Activated CD4-positive, alpha-beta T cell treated with anti-CD3 and anti-CD28 coated beads, Interleukin-2, amount 50 U/mL, for 4 hours (primary cell): ENCODE measurements at places on chromosomes 4 and X.

- DNase-seq, result no peak
Measured at GRCh38 chr4:8030121-8030781, 90.6 kb upstream of the AFAP1 start.

- DNase-seq, result no peak
Measured at GRCh38 chr4:8230891-8231290, 31.8 kb downstream of the SH3TC1 start.

GRCh38 chr4:65190780-65191179 is 479.5 kb downstream of the EPHA5 start:
- no peak for DNase-seq

DNA sequence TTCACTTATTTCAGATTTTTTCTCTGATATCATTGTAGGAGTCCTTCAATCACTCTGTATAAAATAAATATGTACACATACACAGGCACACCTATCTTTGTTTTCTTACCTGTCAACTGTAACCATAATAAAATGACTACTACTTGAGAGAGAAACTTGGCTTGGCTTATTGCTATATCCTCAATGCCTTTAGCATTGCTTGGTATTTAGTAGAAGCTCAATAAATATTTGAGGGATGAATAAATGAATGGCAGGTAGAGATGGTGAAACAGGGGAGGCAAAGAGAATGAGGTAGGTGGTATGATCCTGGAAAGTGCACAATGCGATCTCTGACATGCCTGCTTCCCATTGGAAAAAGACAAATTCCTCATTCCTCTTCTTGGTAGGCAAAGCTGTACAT is 21.8 kb upstream of the CXCL6 start:
- DNase-seq, result no peak

- no peak for DNase-seq
Measured at GRCh38 chrX:39258331-39258730, 457.1 kb downstream of the MID1IP1 start.

DNA sequence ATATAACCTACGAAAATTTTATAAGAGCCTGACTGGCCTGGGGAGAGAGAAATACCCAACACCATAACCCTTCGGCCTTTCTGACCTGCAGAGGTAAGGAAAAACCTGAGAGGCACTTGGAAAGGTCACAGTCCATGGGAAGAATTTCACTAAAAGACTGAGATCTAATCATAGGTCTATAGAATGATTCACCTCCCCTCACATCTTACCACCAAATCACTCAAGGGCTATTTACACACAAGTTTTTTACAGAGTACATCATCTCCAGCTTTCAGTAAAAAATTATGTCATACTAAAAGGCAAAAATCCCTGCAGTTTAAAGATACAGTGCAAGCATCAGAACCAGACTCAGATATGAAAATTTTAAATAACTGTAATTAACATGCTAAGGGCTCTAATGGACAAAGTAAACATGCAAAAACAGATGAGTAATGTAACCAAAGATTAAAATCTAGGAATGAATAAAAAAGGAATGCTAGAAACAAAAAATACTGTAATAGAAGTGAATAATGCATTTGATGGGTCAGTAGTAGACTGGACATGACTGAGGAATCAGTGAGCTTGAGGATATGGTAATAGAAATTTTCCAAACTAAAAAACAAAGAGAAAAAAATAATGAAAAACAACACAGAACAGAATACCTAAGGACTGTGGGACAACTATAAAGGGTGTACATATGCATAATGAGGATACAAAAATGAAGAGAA is 32.1 kb upstream of the SLC16A2 start:
- no peak for DNase-seq

DNA sequence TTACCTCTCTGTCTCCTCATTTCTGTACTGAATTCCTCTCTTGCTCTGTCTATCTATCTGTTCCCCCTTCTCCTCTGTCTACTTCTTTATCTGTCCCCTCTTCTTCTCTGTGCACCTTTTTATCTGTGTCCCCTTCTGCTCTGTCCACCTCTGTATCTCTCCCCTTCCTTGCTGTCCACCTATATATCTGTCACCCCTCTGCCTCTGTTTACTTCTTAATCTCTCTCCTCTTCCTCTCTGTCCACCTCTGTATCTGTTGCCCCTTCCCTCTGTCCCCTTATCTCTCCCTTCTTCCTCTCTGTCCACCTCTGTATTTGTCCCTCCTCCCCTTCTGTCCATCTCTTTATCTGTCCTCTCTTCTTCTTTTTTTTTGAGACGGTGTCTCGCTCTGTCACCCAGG is 8.9 kb downstream of the CCDC22 start:
- DNase-seq, result no peak

DNA sequence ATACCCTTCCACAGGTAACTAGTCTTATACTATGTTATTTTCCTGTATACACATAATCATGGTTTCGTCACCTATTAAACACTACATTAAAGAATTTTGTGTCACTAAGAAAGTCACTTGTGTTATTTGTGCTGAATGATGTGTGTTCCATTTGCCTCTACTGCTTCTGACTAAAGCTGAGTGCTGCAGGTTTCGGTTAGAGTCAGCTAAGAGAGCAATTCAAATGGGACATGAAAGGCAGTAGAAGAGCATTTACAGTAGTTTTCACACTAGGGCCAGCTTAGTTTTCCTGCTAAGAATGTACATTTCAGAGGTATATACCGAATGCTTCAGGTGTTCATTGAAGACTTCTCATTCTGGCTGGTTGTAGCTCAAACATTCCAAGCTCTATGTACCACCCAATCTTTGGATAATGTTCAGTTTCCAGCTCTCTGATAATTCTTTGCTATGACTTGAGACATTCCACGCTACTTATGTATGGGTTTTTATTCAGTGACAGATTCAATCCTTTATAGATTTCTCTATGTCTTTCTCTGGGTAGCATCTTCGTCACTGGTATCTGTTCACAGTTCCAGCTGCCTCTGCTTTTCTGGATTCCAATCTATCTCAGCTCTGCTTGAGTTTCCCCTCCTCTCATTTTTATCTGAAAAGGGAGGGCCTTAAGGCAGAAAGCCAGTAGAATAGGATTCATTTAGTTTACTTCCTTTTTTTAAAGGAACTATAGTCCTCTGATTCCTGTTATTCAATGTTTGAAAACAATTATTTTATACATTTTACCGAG is 164.4 kb downstream of the CXXC4 start:
- DNase-seq, result no peak
